ENCODE measurements at places on chromosomes 1 and 21. TPM values are rescaled to one million over a fixed set of nuclear protein-coding genes. Genes with fewer than 3 reads are reported as not detected.

GRCh38 chr1:209342441-209343175 is 240.9 kb upstream of the CAMK1G start:
- no peak for DNase-seq

DNA sequence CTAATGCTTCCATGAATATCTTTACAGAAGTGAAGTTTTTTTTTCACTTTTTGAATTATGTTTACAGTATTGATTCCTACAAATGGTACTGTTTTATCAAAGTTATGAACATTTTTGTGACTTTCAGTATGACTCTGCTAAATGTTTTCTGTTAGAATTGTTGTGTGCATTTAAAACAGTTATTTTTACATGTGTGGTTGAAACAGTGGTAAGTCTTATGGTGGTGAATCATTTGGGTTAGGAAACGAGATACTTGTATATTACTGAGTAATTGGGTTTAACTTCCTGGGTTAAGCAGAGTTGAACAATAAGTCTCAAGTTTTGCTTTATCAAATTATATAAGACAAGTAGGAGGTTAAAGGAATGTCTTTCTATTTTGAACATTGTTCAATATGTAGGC is 66.8 kb downstream of the VPS13D start:
- DNase-seq, result no peak

- no peak for DNase-seq
These were observed 151.2 kb upstream of the TNR start for GRCh38 chr1:175894581-175894980.

- peak; percentile 90 for DNase-seq
These were observed at the start of gene TRABD2B for GRCh38 chr1:47997289-47998200. TRABD2B (minus strand) TSS chr1:47997385.

GRCh38 chr1:61337981-61338848 is 255.9 kb downstream of the NFIA start:
- DNase-seq, result peak; percentile 82

DNA sequence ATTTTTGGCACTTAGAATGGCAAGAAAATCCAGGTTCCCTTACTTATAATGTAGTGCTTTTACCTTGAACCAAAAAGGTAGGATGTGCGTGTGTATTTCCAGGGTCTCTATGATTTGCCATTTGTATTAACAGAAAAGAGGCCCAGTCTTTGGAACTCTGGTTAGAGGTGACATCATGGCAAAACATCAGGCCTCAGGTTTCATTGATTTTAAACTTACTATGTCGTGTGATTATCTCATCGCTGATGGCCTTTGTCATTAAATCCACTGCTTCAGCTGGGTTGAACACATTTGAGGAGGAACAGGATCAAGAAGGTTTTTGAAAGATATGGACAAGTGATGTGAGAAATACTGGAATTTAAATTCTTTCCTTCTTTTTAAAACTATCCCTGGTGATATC is 95.2 kb downstream of the PBX1 start:
- DNase-seq, result no peak

- peak; percentile 91 for DNase-seq
These were observed 549 bp downstream of the THBS3 start for GRCh38 chr1:155206891-155207805.

GRCh38 chr1:2213576-2214505 is 14.3 kb upstream of the SKI start:
- peak; percentile 90 for DNase-seq

DNA sequence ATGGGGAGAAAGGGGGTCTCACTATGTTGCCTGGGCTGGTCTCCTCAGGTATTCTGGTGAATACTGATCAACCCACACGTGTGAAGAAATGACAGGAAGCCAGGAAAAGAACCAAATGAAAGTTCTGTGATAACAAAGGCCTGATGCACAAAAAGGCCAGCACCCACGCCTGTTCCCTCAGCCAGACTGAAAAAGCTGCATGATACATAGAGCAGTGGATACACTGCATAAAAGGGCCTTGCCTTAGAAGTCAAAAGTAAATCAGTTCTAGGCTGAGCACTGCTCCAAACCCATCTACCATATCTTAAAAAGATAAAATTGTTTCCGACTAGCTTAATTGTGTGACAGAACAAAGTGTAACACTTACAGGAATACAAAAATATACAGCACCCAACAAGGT is 36.9 kb upstream of the PSMG1 start:
- no peak for DNase-seq

GRCh38 chr21:45403133-45403824 is 1.7 kb upstream of the COL18A1 start:
- no peak for DNase-seq

DNA sequence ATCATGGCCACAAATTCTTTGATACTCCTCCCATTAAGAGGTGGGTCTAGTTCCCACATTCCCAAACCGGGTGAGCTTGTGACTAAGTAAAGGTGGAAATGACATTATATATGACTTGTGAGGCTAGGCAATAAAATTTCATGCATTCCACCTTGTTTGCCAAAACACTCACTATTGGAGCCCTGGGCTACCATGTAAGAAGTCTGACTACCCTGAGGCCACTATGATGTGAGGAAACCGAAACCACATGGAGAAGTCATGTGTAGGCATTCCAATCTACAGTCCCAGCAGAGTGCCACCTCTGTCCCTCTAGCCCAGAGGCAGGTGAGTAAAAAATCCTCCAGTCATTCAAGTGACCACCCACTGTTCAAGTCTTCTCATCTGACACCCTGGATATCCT is 17.9 kb upstream of the SMG7 start:
- DNase-seq, result no peak

ITGB2 gene
- total RNA-seq, result 26.4 TPM

KNCN gene
- total RNA-seq, result 1.4 TPM

SELENOF gene
- total RNA-seq, result 107 TPM

ASPM gene
- total RNA-seq, result 0.37 TPM

NKAIN1 gene
- 11.5 TPM for total RNA-seq

Data from dorsolateral prefrontal cortex (tissue), 122 donors.